B cell (primary cell): ENCODE measurements at places on chromosomes 2 and 18. TPM values are rescaled to one million over a fixed set of nuclear protein-coding genes. Genes with fewer than 3 reads are reported as not detected.

LRRC30 gene
- total RNA-seq = not detected in 2 replicates

LCT gene
- total RNA-seq = 0.07 and 0.10 TPM in 2 replicates

ANKRD30B gene
- not detected in 2 replicates for total RNA-seq

EMX1 gene
- not detected in 2 replicates for total RNA-seq

NXPH2 gene
- not detected in 2 replicates for total RNA-seq

PLA2R1 gene
- not detected in 2 replicates for total RNA-seq

LRP2 gene
- total RNA-seq = not detected in 2 replicates

COBLL1 gene
- total RNA-seq = 234 TPM in 2 replicates

POLE4 gene
- total RNA-seq = 53.3 and 56.0 TPM in 2 replicates

WNT6 gene
- 0.84 and 1.2 TPM in 2 replicates for total RNA-seq

HAAO gene
- 17.6 and 21.0 TPM in 2 replicates for total RNA-seq

FOXD4L1 gene
- total RNA-seq = 0.32 and 0.81 TPM in 2 replicates

TEX261 gene
- 54.0 and 56.4 TPM in 2 replicates for total RNA-seq

CDKL4 gene
- 0.63 TPM in 1 of 2 replicates, not detected in the other for total RNA-seq

TUBA3D gene
- not detected in 2 replicates for total RNA-seq

CTAGE1 gene
- total RNA-seq = not detected in 2 replicates

SERPINB10 gene
- total RNA-seq = not detected in 2 replicates

SP140 gene
- 411 and 424 TPM in 2 replicates for total RNA-seq

MTX2 gene
- total RNA-seq = 9.5 and 11.5 TPM in 2 replicates

IGFBP2 gene
- not detected in 2 replicates for total RNA-seq

SPHKAP gene
- not detected in 2 replicates for total RNA-seq

GALNT3 gene
- total RNA-seq = 15.9 and 17.1 TPM in 2 replicates

LMAN2L gene
- total RNA-seq = 10.7 TPM in 2 replicates

MLPH gene
- not detected in 2 replicates for total RNA-seq

AQP12A gene
- total RNA-seq = not detected in 2 replicates

SRD5A2 gene
- total RNA-seq = not detected in 2 replicates

RBM44 gene
- 1.2 and 1.3 TPM in 2 replicates for total RNA-seq

PFN4 gene
- 0.39 and 0.66 TPM in 2 replicates for total RNA-seq

ZNF385B gene
- total RNA-seq = not detected in 2 replicates

GPBAR1 gene
- 0.81 and 1.5 TPM in 2 replicates for total RNA-seq
